ENCODE measurements at places on chromosomes 16 and 17.

- DNase-seq = no peak
Observed at GRCh38 chr16:54318941-54319340, 32.4 kb upstream of the IRX3 start.

- peak; percentile 36 for DNase-seq
Observed at GRCh38 chr17:56351675-56352074, 198.4 kb downstream of the ANKFN1 start.

- DNase-seq = peak; percentile 5
Observed at GRCh38 chr16:58563775-58564174, 48.5 kb downstream of the SETD6 start.

GRCh38 chr16:12152740-12153139 lies 176.2 kb downstream of the SNX29 start:
- no peak for DNase-seq

DNA sequence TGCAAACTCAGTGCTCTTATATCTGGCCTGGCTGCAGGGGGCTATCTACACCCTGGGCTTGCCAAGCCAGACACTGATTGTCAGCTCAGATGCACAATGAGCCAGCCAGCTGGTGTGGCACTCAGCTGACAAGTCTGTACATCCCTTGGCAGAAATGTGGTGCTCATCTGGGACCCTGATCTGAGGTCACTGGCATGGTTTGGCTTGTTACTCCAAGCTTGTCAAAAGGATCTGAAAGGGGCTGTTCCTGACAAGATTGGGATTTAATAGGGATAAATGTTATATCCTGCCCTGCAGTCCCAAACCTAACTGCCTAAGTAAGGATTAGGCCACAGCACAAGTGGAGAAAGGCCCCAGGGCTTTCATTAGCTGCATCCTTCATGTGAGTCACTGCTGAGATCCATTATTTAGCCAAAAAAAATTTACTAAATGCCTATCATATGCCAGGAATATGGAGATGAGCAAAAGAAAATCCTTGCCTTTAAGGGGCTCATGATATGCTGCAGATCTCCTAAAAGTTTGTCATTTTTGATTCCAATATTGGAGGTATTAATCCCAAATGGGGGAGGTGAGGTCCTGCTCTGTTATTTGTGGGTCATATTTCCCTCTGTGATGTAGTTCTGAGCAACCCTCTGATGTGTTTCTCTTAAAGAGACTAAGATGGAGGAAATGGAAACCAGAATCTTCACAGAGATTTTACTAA lies 6.3 kb downstream of the SLC6A2 start:
- no peak for DNase-seq

- DNase-seq = no peak
Observed at GRCh38 chr17:5775098-5775497, 190.8 kb upstream of the NLRP1 start.

GRCh38 chr17:61478790-61479492 lies 26.7 kb downstream of the TBX4 start:
- DNase-seq = no peak

DNA sequence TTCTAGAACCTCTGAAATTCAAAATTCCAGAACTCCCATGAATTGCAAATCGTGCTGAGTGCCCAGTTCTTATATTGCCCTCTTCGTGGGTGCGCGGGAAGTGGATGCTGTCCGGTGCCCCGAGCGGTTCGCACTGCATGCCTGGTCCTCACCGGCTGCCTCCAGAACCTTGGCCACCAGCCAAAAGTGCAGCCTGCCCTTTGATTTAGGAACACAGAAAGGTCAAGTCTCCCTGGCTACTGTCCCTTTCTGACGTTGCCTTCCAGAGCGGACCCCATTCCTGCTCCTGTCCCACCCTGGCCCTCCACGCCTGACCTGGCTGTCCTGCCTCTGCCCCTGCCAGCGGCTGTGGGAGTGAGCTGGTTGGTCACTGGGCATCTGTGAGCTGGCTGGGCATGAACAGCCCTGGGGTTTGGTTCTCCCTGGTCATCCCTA lies 9.7 kb downstream of the NEUROD2 start:
- DNase-seq = peak; percentile 47

GRCh38 chr17:37160944-37161343 lies 212.2 kb downstream of the AATF start:
- no peak for DNase-seq

DNA sequence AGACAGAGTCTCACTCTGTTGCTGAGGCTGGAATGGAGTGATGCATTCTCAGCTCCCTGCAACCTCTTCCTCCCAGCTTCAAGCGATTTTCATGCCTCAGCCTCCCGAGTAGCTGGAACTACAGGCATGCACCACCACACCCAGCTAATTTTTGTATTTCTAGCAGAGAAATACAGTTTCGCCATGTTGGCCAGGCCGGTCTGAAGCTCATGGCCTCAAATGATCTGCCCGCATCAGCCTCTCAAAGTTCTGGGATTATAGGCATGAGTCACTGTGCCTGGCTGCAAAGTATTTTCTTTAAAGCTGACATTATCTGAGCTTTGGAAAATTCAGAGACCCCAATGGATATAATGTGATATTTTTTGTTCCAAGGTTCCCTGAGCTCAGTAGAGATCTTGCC lies 31.1 kb upstream of the SLC6A2 start:
- no peak for DNase-seq

GRCh38 chr17:73069841-73070240 lies 22.6 kb downstream of the SLC39A11 start:
- DNase-seq = no peak

DNA sequence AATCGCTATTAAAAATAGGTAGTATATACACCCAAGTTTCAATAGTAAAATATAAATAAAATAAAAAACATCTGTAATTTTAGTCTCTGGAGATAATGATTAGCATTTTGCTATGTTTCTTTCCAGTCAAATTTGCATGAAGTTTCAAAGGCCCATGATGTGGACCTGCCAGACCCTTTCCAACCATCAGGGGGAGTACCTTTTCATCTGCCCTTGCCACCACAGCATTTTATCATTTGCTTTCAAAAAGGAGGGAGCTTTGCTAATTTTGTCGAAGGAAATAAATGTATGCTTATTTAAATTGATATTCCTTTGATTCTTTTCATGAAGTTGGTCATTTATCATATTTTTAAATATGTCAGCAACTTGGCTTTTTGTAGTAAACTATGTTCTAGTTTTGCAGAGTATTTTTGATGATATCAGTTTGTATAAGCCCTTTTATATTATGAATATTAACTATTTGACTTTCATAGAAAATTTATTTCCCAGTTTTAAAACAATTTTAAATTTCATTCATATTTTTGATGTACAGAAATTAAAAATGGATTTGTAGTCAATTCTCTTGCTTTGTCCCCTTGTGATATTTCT lies 115.2 kb upstream of the NETO2 start:
- DNase-seq = peak; percentile 58

GRCh38 chr17:56983366-56983765 lies 5.4 kb downstream of the SCPEP1 start:
- no peak for DNase-seq

DNA sequence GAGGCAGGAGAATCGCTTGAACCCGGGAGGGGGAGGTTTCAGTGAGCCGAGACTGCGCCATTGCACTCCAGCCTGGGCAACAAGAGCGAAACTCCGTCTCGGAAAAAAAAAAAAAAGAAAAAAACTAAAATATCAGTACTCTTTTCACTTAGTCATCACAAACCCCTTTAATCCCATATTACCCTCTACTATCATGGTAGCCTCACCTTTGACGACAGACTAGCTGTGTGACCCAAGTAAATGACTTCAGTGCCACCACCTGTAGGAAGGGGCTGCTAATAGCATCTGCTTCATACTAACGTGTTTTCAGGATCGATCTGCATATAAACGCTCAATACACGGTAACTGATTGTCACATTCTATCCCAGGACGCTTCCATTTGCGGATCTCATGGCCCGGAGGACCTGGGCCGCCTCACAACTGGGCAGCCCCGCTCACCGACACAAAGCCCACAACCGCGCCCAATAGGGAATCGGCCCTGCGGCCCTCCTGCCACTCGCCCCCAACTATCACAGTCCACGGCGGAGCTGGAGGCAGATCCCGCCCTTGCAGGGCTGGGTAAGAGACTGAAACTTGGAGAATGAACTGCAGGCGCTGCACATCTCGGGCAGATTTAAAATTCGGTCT lies 1.1 kb upstream of the ZNF263 start:
- DNase-seq = peak; percentile 88

DNA sequence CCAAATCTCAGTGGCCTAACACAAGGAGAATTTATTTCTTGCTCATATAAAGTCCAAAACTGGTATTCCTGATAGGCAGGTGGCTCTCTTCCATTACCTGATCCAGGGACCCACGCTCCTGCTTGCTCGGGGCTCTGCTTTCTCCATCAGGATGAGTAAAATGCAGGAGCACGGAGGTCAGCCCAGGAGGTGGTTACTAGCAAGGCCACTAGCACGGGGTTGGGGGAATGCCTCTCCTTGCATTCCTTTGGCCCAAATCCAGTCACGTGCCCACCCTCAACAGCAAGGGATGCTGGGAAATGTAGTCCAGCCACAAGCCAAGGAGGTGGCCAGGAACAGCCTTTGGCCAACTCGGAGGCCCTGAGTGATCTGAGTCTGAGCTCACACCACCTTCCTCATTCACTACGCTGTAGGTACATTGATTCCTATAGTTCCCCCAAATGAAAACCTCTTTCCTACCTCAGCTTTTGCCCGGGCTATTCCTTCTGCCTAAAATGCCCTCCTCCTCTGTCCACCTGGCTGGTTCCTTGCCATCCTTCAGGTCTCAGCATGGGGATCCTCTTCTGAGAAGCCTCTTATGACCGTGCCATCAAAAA lies 38.3 kb upstream of the HAPSTR1 start:
- DNase-seq = peak; percentile 85

DNA sequence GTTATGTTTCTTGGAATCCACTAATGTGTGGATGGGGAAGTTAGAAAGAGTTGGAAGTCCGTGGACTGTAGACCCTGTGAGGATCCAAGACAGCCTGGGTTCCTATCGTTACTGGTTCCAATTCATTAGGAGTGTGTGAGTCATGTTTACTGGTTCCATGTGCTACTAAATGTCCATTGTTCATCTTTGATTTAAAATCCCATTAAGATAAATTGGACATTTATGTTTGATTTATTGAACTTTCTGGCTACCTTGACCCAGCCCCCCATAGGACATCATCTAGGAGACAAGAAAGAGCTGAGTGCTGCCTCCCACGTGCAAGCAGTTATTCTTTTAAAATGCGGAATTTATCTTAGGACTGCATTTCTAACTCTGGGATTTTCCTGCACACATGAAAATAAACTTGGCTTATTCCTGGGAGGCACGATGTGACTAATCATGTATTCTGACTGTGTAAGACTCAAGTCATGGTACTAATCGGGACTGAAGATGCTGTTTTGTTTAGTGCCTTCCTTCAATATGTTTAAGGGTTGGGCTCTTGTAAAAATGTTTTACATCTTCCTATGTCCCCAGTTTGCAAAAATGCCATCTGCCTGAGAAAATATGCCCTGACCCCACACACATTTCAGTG lies 53.4 kb downstream of the RGS9 start:
- no peak for DNase-seq

GRCh38 chr16:4915226-4915761 lies 21.7 kb downstream of the PPL start:
- no peak for DNase-seq

- DNase-seq = peak; percentile 33
Observed at GRCh38 chr17:61457226-61457983, 5.2 kb downstream of the TBX4 start.

DNA sequence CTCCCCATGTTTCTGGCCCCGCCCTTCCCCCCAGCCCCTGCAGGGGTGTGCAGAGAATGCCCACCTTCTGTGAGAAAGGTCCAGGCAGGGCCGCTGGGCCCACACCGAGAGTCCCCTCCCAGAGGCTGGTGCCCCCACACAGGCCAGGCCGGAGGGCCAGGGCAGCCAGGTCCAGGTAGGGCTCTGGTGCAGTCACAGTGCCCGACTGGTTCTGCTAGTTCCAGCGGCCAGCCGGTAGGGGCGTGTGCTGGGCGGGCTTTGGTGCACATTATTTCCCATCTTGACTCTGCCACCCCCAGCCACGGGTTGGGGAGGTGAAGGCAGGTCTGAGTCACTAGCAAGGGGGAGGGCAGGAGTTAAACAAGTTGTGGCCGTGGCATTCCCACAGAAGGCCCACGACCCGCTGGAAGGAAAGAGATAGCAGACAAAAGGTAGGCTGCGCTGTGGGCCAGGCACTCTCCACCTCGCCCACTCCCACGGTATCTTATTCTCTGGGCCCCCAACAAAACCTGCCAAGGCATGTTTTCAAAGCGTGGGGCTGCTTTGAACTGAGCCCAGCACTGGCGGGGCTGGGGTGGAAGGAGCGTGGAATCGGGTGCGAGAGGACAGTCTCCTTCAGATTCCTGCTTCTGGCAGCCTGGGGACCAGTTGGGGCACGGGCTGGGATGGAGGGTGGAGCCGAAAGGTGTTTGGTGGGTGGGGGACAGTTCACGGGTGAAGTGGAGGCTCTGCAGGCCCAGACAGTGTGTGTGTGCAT lies 1.9 kb downstream of the EPN3 start:
- DNase-seq = peak; percentile 84

DNA sequence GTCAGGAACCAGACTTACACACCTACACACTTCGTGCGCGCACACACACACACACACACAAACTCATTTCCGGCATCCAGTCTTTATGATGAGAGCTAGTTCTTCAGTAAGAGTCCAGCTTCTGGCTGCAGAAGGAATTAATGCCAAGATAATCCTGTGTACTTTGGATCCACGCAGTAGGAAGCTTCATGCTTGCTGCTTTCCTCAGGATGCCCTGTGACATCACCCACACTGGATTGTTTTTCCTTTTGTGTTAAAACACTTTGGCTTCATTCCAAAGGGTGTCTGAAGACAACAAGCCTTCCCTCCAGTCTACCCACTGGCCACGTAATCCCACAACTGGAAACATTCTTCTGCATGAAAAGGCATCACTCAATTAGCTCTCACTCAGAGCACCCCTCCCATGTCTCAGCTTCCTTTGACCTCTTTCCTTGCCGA lies 35.4 kb downstream of the KCNJ16 start:
- no peak for DNase-seq

DNA sequence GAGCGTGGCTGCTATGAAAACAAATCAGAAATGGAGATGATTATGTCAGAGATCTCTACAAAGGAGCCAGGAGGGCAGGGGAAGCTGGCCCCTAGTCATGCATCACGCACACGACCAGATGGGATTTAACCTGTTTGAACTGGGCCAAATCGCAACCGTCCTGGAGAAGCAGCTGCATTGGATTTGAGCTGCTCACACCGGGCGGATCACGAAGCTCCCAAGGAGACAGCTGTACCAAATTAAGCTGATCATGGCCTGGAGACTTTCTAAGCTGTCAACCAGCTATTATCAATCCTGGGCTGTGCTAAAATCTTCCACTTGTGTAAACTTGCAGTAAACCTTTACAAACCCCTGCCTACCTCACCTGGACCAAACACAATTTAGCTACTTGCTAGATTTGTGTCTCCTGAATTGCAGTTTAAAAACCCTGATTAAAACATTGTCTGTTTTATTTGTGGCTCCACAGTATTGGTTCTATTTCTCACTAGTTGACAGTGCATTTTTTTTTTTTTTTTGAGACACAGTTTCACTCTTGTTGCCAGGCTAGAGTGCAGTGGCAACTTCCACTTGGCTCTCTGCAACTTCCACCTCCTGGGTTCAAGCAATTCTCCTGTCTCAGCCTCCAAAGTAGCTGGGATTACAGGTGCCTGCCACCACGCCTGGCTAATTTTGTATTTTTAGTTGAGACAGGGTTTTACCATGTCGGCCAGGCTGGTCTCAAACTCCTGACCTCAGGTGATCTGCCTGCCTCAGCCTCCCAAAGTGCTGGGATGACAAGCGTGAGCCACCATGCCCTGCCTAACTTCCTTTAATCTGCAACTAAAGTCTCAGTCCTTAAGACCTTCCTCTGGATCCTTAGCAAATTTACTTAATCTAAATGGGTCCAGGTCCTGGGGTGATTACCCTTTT lies 98.3 kb upstream of the GRIN2A start:
- no peak for DNase-seq

Data from DMS53 (cell line).